Neural progenitor cell (in vitro differentiated cells): ENCODE measurements at places on chromosomes 1 and 21.

DNA sequence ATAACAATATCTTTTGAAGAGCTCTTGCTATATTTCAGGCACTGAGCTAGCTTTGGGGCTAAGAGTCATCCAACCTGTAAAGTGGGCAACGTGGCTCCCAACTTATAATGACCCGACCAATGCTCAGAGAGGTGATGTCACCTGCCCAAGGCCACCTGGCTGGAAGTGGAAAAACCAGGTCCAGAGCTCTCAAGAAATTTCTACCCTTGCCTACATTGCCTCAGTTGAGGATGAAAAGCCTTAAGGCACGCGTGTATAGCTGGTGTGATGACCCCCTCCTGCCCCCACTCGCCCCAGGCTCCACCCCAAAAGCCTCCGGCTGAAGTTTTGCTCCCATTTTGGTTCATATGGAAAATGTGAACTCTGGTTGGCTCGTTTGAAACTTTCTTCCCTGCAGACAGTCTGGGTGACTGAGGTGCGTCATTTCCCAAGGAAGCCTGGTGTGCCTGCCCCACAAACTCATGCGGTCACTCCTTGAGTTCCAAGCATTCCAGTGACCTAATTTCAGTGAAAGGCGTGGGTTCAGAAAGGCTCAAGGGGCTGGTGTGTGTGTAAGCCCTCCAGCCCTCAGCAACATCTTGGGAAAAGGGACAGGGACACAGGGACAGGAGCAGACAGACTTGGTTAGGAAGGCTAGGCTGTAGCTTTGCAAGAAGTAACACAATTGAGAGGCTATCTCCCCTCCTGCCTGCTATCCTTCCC lies 20.5 kb downstream of the HTR1D start:
- no peak for DNase-seq

- DNase-seq, result no peak
Measured at GRCh38 chr1:151827853-151828252, 3.7 kb downstream of the RORC start.

- DNase-seq, result no peak
Measured at GRCh38 chr1:155645034-155645598, 35.1 kb downstream of the MSTO1 start.

GRCh38 chr1:170657275-170657853 lies 6.6 kb upstream of the PRRX1 start:
- DNase-seq, result no peak
